HTR-8/SVneo (cell line): ENCODE measurements at places on chromosomes 1 and 21.

- no peak for DNase-seq
These were observed 30.1 kb downstream of the SORT1 start for GRCh38 chr1:109367626-109368025.

DNA sequence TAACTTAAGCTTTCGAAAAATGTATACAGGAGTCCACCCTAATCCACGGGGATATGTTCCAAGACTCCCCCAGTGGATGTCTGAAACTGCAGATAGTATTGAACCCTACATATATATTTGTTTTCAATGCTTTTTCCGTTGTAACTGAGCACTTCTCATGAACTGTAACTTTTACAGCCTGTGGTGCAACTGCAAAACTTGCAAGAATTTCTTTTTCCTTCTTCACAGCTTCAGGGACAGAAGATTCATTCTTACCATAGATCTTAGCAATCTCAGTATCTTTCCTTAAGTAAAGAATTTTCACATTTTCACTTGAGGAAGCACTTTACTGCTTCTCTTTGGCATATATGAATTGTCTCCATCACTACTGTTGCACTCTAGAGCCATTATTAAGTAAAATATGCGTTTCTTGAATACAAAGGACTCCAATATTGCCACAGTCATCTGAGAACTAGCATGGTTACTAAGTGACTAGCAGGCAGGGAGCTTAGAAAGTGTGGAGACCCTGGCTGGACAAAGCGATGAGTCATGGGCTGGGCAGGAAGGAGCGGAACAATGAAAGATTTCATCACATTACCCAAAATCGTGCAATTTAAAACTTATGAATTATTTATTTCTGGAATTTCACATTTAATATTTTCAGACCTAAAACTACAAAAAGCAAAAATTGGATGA is 14.1 kb downstream of the DPYD start:
- no peak for DNase-seq

DNA sequence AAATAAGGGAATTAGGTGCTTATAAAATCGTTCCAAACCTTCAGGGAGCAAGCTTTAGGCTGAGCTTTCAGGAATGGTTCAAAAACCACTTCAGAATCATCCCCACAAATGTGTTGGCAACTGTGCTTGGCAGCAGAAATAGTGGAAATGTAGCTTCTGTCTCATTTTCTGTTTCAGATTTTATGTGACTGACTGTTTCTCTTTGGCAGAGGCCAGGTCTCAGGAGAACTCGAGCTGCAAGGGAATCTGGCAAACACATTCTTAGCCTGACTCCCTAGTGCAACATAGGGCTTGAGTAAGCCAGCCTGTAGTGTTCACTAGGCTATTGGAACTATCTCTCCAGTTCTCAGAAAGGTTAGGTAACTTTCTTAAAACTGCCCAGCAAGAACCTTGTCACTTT is 128.6 kb downstream of the PLA2G4A start:
- DNase-seq, result no peak

DNA sequence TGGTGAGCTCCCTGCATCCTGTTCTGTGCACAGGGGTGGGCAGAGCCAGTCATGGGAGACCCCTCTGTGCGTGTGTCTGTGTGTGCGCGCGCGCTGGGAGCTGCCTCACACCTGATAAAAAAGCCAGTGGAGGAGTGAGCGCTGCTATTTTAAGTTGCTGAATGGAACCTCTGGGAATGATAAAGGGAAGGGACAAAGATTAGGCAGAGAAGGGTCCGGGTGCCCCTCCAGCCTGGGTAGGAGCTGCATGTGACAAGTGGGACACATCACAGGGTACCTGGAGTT is 847 bp downstream of the ADORA1 start:
- DNase-seq, result no peak

GRCh38 chr21:31554511-31555022 is 104.9 kb upstream of the SOD1 start:
- peak; percentile 48 for DNase-seq

DNA sequence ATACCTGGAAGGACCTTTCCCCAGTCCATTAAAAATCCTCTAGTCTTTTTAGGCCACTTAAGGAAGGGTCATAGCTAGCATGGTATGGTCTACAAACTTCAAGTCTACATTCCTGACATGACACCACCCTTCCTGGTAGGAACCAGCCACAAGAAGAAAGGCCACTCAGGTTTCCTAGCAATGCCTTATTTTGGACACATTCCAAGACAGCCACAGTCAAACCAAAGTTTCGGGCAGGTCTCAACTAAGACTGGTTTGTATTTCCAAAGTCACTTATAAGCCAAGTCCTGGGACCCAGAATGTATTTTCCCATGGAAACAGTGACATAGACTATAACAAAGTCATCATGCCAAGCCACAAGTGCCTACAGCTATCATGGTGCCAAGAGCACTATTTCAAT is 50.6 kb upstream of the SLC44A3 start:
- no peak for DNase-seq

- DNase-seq, result no peak
These were observed 56.2 kb upstream of the WDR26 start for GRCh38 chr1:224490549-224491537.

DNA sequence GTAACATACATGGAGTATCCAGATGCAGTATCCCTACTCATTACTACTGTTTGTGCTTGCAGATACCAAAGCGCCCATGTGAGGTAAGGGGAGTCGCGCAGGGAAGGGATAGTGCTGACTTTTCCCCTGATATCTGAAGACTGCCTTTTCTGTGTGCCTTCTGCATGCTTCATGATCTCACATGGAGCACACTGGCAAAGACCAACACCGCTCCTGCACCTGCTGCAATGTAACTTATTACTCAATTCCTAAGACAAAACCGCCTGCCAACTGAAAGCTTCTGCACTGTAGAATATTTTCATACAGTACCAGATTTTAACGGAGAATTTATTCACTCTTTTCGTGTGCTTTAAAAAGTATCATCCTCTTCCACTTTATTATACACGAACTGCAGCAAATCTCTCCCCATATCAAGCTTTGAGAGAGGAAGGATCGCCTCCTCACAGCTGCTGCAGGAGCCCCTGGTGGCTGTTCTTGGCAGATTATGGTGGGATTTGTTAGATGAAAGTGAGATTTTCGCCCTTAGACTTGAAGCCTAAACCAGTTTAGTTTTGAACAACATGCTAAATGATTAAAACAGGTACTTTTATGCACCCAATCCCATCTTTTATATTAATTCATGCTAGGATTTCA is 99.1 kb downstream of the PTPN14 start:
- DNase-seq, result no peak

DNA sequence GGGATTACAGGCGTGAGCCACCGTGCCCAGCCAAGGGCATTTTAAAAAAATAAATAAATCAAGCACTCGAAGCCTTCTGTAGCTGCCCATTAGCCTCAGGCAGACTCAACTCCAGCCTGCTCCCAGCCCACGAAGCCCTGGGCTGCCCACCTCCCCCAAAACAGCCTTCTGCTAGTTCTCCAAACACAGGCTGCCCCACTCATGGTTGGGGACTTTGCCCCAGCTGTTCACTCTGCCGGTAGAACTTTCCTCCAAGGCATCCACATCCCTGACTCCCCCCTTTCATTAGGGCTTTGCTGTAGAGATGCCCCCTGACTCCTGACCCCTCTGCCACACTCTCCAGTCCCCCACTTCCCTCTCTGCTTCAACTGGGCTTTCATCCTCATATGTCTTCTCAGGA is 29.7 kb upstream of the LAPTM5 start:
- DNase-seq, result no peak

DNA sequence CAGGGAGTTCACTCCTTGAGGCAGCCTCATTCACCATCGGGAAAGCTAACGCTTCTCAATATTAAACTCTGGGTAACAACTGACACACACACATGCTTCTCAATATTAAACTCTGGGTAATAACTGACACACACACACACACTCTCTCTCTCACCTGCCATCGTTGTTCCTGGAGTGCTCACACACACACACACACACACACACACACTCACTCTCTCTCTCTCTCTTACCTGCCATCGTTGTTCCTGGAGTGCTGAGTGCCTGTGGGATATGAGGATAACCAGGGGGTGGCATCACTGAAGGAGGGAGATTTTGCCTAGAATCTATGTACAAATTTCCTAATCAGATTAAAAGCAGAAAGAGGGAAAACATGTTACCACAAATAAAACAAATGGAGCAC is 17.1 kb upstream of the GUCA2A start:
- no peak for DNase-seq
